ENCODE measurements at places on chromosomes 3 and 15. TPM values are rescaled to one million over a fixed set of nuclear protein-coding genes. Genes with fewer than 3 reads are reported as not detected.

The MTFMT gene
- total RNA-seq, result 14.1 TPM

The C2CD4A gene
- total RNA-seq, result not detected

The ATP13A5 gene
- total RNA-seq, result not detected

The GRAMD2A gene
- 0.63 TPM for total RNA-seq

The SCG3 gene
- not detected for total RNA-seq

The CCDC39 gene
- total RNA-seq, result 0.27 TPM

The TOP2B gene
- total RNA-seq, result 176 TPM

DNA sequence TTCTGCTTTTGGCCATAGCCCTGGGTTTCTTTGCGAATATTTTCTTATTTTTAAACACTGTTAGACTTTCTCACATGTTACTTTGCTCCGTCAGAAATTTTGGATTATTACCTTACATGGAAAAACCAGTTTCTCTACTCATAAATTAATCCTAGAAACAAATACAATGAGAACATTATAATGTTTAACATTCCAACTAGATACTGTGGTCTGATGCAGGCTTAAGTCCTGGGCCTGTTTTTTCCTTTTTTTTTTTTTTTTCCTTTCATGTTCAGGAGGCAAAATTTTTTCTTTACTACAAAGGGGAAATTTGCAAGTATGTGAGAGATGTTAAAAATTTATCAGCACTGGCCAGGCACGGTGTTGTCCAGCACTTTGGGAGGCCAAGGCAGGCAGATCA is 28.9 kb downstream of the POPDC2 start:
- DNase-seq, result peak; percentile 46

DNA sequence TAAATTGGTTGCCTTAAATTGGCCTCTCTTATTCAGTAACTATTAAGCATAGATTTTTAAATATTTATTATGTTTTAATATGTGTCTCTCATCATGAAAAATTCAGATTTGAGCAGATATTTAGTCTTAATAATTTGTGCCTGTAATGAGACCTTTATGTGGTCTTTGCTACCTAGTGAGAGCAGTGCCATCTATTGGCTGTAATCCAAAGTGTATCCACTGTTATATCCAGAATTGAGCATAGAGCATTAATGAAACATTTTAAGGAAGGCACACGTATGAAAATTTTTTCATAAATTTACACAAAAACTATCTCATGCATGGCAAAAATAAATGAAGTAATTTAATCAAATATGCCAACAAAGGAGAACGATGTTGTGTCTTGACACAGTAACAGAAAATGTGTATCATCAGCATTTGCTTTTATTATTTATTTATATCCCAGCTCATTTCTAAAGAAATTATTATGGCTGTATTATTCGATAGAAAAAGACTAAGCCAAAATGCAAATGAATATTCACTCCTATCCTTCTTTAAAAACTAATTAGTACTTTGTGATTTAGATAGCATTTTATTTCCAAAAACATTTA is 203.5 kb downstream of the RSRC1 start:
- DNase-seq, result peak; percentile 19

GRCh38 chr3:53813229-53813628 is 33.0 kb downstream of the CHDH start:
- DNase-seq, result no peak

GRCh38 chr3:129888771-129889170 is 4.7 kb downstream of the TMCC1 start:
- peak; percentile 89 for DNase-seq

- no peak for DNase-seq
These were observed 60.7 kb downstream of the TBC1D2B start for GRCh38 chr15:78016860-78017259.

GRCh38 chr15:88586401-88587162 is 34.6 kb upstream of the AEN start:
- DNase-seq, result peak; percentile 37

GRCh38 chr3:2944628-2945027 is 165.5 kb downstream of the IL5RA start:
- no peak for DNase-seq

GRCh38 chr15:43859546-43859945 is 32.7 kb downstream of the WDR76 start:
- DNase-seq, result no peak

Measured in fibroblast of the aortic adventitia (primary cell).